ENCODE measurements at places on chromosomes 16 and 17.

- DNase-seq = no peak
Observed at GRCh38 chr17:78529871-78530670, 47.1 kb downstream of the DNAH17 start.

DNA sequence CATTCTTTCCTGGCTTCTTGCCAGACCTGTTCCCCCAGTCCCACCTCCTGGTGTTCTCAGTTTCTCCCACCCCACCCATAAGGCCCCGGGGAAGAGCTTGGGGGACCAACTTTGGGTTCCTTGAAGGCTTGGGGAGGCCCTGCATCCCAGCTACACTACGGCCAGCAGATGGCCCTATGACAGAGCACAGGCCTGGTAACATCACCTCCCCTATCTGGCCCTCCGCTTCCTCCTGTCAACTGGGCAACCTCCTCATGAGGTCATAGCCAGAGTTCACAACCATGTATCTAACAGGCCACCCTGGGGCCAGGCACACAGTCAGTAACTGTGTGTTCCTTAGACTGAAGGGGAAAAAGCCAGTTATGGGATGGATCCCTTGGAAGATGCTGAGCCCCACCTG, 31.4 kb downstream of the MYO15A start:
- DNase-seq = no peak

GRCh38 chr17:72460711-72461110, 339.9 kb downstream of the SOX9 start:
- no peak for DNase-seq

DNA sequence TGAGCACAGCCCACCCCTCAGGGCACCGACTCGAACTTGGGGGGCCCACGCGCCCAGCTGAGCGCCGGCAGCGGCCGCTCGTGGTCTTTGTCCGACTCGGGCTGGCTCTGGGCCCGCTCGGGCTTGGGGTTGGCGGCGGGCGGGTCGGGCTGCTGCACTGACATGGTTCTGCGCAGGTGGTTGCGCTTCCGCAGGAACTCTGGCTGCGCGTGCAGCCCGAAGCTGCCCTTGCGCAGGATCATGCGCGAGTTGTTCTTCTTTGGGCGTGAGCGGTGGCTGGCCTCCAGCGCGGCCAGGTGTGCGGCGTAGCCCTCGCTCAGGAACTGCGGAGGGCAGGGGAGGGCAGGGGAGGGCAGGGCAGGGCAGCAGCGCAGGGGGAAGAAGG, 11.1 kb downstream of the PIMREG start:
- no peak for DNase-seq

- DNase-seq = peak; percentile 83
Observed at GRCh38 chr17:40097931-40098845, 2.2 kb downstream of the NR1D1 start.

DNA sequence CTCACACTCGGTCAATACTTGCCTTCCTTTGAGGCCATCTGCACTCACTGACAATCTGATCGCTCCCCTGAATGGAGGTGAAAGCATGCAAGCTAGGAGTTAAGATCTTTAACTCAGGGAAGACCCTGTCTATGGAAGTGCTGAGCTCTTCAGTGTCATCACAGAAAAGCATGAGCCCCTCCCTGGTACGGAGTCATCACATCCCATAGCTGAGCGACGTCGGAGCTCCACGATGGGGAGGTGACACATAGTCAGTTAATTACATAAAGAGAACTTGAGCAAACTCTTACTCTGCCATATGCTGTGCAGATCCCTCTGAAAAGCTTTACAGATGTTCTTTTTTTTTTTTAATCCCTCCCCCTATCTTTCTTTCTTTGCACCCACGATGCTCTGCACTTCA, 463.2 kb downstream of the WWOX start:
- no peak for DNase-seq

GRCh38 chr17:34991606-34992005, 11.3 kb downstream of the LIG3 start:
- no peak for DNase-seq

DNA sequence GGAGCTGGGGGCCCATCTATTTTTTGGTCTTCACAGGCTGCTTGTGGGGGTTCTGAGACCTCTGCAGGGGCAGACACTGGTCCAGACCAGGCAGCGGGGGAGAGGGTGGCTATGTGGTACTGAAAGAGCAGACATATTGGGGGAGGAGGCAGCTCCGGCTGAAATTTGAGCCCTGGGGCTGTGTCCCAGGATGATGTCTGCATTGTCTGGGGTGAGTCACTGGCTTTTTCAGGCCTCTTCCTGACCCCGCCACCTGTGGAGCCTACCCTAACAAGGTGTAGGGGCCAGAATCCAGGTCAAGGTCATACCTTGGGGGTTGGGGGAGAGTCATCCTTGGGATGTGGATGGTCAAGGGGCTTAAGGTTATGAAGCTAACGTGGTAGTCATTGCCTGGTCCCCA, 2.4 kb downstream of the CORO6 start:
- no peak for DNase-seq

DNA sequence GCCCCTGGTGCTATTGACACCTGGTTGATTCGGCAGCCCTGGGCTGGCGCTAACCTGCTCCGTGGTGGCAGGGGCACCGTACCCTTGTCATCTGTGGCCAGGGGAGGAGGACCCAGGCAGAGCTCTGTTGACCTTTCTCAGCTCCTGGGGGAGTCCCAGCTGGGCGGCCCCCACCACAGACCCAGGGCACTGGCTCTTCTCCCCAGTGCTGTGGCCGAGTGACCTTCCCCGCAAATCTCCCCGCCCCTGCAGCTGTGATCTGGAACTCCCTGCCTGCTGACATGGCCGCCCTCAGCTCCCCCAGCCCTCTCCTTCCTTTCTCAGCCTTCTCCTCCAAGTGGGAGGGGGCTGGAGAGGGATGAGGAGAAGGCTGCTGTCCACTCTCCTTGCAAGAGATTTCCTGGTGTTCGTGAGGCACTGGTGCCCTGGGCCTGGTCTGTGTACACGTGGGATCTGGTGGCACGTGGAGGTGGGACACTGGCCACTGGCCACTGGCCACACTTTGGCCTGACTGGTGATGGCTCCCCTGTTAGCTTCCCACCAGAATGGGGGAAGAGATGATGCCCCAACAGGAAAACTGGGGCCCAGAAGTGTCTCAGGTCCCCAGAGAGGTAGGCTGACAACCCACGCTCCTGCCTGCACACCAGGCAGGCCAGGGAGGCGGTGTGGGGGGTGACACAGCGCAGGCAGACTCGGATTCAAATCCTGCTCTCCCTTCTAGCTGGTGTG, 8.2 kb downstream of the FMNL1 start:
- DNase-seq = no peak

- no peak for DNase-seq
Observed at GRCh38 chr16:76360404-76360803, 83.2 kb downstream of the CNTNAP4 start.

DNA sequence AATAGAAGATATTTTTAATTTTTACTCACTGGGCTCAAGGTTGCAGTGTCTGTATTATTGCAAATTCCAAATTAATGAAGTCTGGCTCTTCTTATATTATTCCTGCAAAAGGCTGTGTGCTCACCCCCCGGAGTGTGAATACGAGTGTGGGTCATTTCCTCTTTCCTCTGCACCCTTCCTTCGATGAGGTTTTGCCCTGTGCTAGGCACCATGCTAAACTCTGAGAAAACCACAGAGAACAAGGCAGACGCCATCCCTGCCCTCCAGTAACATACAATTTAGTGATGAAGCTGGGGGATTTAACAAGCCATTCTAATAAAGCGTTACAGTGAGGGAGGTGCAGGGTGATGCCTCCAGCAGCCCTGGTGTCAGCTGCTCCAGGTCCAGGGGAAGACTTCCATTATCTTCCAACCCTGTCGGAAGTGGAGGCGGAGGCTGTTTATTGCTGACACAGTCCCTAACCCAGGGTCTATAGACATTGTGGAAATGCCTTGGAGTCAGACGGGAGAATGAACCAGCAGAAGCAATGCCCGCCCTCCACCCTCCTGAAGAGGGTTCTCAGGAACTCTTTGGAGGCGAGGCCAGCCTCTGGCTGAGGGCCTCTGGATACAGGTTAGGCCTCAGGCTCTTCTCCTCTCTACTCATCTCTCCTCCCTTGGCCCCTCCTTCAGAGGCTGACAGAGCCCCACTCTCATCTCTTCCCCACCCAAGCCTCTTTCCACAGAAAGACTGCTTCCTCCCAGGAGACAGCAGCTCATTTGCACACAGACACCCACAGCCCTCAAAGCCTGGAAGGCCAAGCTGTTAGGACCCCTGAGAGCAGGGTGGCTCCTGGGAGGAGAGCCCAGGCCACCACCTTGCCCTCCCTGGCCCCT, 2.0 kb upstream of the ACE start:
- DNase-seq = no peak

DNA sequence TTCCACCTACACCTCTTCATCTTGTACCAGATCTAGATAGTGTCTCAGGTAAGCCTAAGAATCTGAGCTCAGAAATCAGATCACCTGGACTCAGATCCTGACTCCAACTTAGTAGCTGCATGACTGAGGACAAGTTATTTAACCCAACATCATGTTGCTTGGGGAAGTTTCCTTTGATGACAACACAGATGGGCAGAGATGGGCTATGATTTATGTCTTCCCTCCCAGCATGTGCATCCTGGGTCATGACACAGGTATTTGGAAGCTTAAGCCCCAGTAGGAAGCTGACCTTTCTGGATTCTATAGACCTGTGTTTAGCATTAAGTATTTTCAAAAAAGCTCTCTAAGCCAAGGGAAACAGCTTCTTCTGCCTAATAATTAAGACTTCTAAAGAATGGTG, 12.4 kb upstream of the HEATR6 start:
- DNase-seq = no peak

DNA sequence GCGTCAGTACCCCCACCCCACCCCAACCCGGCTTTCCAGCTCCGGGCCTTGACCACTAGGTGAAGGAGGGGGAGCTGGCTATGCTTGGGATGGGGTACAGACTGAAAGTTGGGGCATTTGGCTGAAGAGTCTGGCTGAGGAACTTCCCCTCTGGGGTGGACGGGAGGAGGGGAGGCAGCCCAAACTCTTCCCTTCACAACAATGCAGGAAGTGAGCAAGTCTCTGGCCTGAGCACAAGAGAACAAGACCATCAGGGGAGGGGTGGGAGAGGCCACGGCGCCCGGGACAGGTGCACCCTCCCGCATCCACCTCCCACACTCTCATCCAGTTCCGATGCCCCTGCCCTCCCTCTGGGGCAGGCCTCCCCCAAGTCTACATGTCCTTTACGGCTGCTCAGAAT, 5.6 kb downstream of the USH1G start:
- DNase-seq = no peak

- DNase-seq = no peak
Observed at GRCh38 chr17:36610474-36610873, 9.1 kb downstream of the MRM1 start.

DNA sequence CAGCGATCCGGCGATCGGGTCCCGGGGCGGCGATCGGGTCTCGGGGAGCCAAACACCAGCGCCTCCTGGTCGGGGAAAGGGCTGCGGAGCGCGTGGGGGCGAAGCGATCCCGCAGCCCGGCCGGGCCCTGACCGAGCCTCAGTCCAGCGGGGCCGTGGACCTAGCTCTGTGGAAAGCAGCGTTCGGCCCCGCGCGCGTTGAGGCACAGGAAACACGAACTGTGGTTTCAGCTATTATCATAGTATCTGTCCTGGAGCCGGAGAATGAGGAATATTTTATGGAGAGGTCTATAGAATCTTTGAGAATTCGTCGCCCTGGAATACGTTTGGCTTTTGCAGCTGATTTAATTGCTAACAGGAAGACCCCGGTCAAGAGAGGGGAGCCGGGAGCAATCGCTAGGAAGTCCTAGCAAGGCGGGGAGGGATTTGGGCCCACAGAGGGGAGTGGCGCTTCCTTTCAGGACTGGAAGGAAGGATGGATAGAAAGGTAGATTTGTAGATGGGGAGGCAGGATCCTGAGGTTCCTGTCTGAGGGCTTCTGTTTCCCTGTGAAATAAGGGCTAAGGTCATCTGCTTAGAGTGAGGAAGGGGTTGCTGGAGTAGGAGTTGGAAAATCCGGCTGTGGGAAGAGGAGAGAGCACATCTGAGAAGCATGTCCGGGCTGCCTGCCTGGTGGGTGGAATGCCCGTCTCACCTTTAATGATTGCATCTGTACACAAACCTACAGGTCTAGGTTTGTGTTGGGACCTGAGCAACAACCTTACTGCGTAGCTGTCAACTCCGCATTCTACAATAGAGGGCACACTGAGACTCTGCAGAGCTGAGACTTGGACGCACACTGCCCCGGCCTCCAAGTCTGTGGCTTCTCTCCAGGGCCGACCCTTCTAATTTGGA, 770 bp downstream of the CCNF start:
- DNase-seq = peak; percentile 63

- DNase-seq = no peak
Observed at GRCh38 chr17:65587534-65588180, 26.2 kb upstream of the AXIN2 start.

- DNase-seq = no peak
Observed at GRCh38 chr17:73932216-73932749, 271.2 kb upstream of the RPL38 start.

GRCh38 chr16:19621445-19621844, 65.9 kb downstream of the VPS35L start:
- no peak for DNase-seq
